ENCODE measurements at places on chromosomes 12 and 14.
A peak's percentile ranks its signal among the peaks of the same experiment; 100 is the strongest.

- DNase-seq: no peak
Measured at GRCh38 chr12:104630230-104630670, 173.5 kb downstream of the CHST11 start.

GRCh38 chr14:61290701-61291100 lies 9.6 kb upstream of the TMEM30B start:
- no peak for DNase-seq

GRCh38 chr12:89117448-89118034 lies 234.8 kb downstream of the DUSP6 start:
- no peak for DNase-seq

GRCh38 chr12:94333396-94333795 lies 126.3 kb downstream of the CEP83 start:
- no peak for DNase-seq

DNA sequence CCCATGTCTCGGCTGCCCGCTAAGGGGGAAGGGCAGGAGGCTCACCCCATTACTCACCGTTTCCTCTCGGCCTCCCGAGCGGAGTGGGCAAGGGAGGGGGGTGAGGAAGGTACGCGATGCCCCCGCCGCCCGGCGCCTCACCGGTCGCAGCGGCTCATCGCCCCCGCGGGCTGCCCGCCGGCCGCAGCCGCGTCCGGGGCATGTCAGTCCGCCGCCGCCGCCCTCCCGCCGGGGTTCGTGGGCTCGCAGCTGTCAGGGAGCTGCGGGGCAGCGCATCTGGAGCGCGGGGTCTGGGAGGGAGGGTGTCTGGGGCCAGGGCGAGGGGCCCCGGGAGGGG lies 461 bp downstream of the SLC8A3 start:
- peak; percentile 23 for DNase-seq

DNA sequence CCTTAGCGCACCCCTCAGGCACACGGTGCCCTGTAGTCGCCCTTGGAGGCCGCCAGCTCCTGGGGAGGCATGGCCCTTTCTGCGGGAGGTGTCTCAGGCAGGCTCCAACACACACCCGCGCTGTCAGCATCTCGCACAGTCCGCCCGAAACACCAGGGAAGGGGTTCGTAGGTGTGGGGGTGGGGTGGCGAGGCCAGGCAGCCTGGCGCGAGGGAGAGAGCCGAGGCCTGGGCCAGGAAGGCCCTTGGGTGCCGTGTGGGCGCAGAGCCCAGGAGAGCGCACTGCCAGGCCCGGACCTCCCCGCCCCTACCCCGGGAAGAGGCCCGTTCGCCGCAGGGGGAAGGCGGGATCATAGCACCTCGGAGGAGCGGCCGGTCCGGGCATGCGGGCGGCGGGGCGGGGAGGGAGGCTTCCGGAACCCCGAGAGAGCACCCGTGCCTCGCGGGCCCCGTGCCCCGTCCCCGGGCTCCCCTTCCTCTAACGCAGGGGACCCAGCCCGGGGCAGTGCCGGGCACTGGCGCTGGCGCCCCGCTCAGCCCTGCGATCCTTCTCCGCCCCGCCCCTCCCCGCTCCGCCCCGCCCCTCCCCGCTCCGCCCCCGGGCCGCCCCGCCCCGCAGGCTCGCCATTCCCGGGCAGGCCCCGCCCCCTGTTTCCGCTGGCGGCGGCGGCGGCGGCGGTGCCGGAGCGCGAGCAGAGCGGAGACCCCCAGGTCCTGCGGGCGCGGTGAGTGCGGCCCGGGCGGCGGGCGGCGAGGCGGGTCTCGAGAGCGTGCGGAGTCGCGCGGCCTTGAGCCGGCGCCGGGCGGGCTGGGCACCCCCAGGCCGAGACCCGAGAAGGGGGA lies at the start of gene TSPAN9:
Gene TSPAN9, plus strand, starts transcription at position 650 of the 842 bp plus-strand sequence. CDS start 123,815 bp downstream, outside the sequence.
- peak; percentile 88 for DNase-seq

DNA sequence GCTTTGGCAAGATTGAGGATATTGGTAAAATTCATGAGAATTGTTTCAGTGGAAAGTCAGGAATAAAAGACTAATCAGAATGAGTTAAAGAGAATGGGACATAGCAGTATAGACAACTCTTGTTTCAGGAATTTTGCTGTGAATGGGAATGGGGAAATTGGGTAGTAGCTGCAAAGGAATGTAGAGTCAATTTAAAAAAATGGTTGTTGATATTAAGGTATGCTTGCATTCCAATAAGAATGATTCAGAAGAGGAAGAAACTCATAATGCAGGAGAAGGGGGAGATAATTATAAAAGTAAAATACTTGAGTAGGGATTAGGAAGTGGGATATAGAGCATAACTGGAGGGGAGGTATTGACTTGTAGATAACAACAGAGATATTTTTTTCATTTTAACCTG lies 40.7 kb downstream of the MNAT1 start:
- peak; percentile 39 for DNase-seq

GRCh38 chr12:110575326-110575725 lies 7.8 kb downstream of the PPTC7 start:
- DNase-seq: peak; percentile 46

Data from adipocyte (in vitro differentiated cells).